ENCODE measurements at places on chromosomes 13 and 19.

GRCh38 chr19:41193430-41194156, 574 bp downstream of the CYP2S1 start:
- DNase-seq, result no peak

GRCh38 chr13:49654011-49654410, 25.7 kb downstream of the ARL11 start:
- DNase-seq, result no peak

GRCh38 chr13:113474179-113474578, 16.3 kb downstream of the DCUN1D2 start:
- DNase-seq, result no peak

GRCh38 chr13:36918246-36919131, 1.5 kb downstream of the SMAD9 start:
- no peak for DNase-seq

GRCh38 chr13:68064001-68064770, 834.0 kb upstream of the PCDH9 start:
- DNase-seq, result no peak
